ENCODE measurements at places on chromosomes 1 and 21. TPM values are rescaled to one million over a fixed set of nuclear protein-coding genes. Genes with fewer than 3 reads are reported as not detected.

DNA sequence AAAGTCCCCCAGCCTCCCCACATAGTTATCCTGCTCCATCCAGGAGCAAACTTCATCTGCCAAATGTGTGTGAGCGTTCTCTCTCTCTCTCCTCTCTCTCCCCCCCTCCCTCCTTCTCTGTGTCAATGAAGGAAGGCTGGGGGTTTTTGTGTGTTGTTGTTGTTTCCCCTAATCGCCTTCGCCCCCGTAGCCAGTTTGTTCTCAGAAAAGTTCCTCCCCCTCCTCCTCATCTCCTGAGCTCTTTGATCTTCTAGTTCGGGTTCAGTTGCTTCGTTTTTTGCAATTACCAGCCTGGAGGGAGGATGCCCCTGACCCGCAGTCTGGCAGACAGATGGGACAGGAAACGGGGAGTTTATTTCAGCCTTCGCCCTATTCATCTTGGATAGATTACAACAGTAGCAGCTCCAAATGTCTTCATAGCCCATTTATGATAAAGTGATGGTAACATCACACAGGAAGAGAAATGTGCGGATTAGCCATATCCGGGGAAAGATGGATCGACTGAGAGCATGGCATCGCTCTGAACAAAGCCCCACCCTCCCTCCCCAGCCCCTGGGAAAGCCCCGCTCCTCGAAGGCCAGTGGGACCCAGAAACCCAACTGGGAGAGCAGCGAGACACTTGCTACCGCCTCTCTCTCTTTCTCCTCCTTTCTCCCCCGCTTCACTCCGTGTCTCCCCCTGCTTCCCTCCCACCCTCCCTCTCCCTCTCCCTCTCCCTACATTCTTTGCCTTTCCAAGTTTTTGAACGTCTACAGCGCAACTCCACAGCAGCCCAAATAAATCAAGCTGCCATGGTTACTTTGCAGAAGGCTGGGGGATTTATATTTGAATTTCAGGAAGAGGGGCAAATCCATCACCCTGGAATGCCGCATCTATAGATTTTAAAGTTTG is 139.7 kb upstream of the ARHGEF16 start:
- no peak for DNase-seq

GRCh38 chr21:44618909-44619308 is 7.0 kb downstream of the KRTAP10-8 start:
- peak; percentile 17 for DNase-seq

DNA sequence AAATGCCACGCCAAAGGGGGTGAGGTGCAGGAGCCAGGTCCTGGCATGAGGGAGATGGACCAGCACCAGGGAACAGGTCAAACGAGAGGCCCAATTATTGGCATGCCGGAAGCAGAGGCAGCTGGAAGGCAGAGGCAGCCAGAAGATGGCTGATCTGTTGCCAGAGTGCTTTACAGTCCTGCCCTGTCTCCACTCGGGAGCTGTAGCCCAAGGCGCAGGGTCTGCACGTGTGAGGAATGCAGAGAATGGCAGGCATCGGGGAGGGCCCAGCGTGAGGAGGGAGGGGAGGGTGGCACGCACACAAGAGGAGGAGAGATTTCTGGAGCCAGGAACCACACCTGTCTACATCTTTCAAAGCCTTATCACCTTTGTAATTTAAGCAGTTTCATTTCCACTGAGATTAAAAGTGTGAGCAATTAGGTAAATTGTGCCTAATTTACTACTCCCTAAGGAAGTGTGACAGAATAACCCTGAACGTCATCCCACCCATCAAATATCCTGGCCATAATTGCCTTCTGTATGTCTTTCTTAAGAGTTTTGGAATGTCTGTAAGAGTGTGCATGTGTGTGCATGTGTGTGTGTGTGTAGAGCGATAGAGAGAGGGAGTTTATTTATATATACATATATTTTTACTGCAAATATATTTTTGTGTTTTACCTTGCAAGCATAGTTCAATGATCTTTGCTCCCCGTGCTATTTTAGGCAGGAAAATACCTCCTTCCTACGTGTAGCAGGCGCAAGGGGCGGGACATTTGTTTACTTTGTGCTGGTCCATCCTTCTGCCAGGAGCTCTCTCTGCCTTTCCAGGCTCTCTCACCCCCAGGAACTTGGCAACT is 125.5 kb upstream of the SERBP1 start:
- no peak for DNase-seq

GRCh38 chr1:151800830-151801229 is 4.4 kb downstream of the LINGO4 start:
- no peak for DNase-seq

Gene UBASH3A
- 13.0 TPM for total RNA-seq

Gene COL11A1
- not detected for total RNA-seq

- DNase-seq: no peak
Measured at GRCh38 chr1:16367968-16368890, 1.2 kb downstream of the SZRD1 start.

- DNase-seq: no peak
Measured at GRCh38 chr1:77824079-77824478, 44.6 kb downstream of the MIGA1 start.

- DNase-seq: no peak
Measured at GRCh38 chr1:26283871-26284596, 4.1 kb downstream of the SH3BGRL3 start.

DNA sequence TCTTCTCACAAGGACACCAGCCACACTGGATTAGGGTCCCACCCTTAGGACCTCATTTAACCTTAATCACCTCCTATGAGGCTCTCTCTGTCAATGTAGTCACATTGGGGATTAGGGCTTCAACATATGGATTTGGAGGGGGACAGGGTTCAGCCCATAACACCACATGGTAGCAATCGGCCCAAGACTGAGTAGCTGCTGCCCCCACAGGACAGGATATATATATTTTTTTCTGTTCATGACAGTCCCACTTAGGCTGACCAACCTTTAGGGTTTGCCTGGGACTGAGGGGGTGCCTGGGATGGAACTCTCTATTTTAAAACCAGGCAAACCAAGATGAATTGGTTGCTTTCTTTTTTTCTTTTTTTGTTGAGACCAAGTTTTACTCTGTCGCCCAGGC is 8.2 kb upstream of the ACTL8 start:
- no peak for DNase-seq

DNA sequence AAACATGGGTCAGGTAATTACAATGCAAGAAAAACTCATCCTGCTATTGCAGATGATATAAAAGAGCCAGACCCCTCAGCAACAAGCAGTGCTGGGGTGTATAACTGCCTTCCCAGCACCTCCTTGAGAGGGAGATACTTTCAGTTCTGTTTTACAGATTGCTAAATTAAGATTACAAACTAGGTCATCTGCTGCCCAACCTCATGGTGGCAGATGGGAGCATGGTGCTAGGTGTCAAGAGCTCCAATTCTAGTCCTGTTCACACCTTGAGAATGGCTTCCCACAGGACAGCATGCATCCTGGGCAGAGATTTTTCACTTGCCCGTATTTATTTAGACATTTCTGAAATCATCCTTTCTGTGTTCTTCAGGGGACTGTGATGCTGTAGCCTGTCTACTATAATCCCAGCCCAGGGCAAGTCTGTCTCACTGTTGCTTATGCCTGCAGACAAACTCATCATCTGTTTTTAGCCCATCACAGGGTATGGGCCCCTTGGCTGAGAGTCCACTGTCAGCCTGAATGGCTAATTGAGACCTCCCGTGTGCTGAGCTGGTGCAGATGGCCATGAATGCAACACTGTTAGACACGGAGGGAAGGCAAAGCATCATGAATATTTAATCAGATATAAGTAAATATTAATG is 40.2 kb upstream of the PBX1 start:
- DNase-seq: no peak
